ENCODE measurements at places on chromosomes 13 and 19. TPM values are rescaled to one million over a fixed set of nuclear protein-coding genes. Genes with fewer than 3 reads are reported as not detected.

The TGFBR3L gene
- total RNA-seq, result not detected

The CYSLTR2 gene
- total RNA-seq, result 0.28 TPM

The MARK4 gene
- total RNA-seq, result 39.9 TPM

The CABP5 gene
- not detected for total RNA-seq

The PBX4 gene
- not detected for total RNA-seq

The NXNL1 gene
- not detected for total RNA-seq

The ERCC1 gene
- total RNA-seq, result 41.8 TPM

The HSPH1 gene
- 34.3 TPM for total RNA-seq

GRCh38 chr13:75838366-75839005, 202.4 kb downstream of the LMO7 start:
- no peak for DNase-seq

GRCh38 chr13:95626768-95627167, 17.7 kb downstream of the DZIP1 start:
- no peak for DNase-seq

DNA sequence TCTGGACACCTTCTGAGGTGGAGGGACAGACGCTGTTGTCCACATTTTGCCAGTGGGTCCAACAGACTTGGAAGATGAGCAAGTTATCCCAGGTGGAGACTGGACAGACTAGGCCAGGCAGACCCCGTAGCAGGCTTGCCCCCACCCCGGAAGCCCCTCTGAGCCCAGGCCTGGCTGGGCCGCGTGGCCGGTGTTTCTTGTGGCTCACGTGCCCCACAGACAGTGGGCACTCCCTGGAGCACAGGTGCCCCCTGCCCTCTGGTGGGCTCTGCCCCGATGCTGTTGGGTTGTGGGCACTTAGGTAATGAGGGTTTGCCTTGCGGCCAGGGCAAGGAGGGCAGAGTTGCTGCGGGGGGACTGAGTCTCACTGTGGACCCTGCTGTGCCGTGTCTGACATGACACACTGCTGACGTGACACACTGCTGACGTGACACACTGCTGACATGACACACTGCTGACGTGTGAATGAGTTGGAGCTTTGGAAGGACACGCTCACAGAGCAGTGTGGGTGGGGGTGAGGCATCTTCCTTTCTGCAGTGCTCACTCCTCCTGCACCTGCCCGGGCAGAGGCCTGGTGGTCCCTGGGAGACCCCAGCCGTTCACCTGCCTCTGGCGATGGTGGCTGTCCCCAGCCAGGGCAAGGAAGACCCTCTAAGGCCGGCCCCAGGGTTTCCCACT, 25.1 kb downstream of the DOT1L start:
- no peak for DNase-seq

DNA sequence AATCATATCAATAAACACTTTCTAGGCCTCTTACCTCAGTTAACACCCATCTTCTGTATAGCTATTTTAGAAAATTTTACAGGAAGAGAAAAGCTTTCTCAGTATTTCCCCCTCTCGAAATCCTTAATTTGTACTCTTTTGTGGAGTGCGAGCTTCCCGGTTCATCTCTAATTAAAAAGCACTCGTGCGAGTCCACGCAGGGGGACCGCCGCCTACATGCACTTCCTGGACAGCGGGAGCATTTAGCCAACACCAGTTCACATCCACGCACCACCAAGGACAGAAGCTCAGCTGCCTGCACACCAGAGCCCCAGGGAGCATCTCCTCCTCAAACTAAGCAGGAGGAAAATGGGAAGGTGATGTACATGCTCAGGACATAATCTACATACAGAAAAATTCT, 60.0 kb downstream of the RASA3 start:
- peak; percentile 20 for DNase-seq

- DNase-seq, result peak; percentile 43
These were observed 141.9 kb downstream of the TEX29 start for GRCh38 chr13:111462221-111462764.

- DNase-seq, result no peak
These were observed 1.1 kb downstream of the COMP start for GRCh38 chr19:18789883-18790565.

DNA sequence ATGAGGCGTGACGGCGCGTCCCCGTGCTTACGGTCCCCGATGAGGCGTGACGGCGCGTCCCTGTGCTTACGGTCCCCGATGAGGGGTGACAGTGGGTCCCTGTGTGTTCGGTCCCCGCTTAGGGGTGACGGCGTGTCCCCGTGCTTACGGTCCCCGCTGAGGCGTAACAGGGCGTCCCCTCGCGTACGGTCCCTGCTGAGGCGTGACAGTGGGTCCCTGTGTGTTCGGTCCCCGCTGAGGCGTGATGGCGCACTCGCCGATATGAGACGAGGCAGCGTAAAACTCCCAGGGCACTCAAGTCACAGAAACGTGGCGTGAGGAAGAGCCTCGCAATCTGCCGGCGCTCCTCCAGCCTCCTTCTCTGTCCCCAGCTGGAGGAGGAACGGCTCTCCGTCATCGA, 20.9 kb downstream of the CFAP97D2 start:
- DNase-seq, result no peak

DNA sequence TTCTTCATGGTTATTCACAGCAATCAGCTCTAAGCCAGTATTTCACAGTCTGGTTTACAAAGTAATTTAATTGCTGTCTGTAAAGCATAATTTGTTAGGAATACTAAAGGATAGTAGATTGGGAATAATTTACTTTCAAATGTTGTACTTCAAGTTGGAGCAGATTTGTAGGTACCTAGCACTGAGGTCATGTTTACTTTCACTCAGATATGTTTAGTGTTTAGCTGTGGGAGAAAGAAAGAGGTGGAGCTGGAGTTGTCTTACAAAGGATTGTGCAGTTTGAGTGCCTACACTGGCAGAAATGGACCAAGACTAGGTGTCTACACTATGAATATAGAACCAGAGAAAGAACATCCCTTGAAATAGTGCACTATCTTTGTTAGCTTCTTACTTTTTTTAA, 464.6 kb downstream of the PCDH9 start:
- no peak for DNase-seq

- no peak for DNase-seq
These were observed 19.8 kb downstream of the MAST3 start for GRCh38 chr19:18117364-18117691.

GRCh38 chr19:10227026-10227971, 3.8 kb downstream of the S1PR2 start:
- DNase-seq, result peak; percentile 88

DNA sequence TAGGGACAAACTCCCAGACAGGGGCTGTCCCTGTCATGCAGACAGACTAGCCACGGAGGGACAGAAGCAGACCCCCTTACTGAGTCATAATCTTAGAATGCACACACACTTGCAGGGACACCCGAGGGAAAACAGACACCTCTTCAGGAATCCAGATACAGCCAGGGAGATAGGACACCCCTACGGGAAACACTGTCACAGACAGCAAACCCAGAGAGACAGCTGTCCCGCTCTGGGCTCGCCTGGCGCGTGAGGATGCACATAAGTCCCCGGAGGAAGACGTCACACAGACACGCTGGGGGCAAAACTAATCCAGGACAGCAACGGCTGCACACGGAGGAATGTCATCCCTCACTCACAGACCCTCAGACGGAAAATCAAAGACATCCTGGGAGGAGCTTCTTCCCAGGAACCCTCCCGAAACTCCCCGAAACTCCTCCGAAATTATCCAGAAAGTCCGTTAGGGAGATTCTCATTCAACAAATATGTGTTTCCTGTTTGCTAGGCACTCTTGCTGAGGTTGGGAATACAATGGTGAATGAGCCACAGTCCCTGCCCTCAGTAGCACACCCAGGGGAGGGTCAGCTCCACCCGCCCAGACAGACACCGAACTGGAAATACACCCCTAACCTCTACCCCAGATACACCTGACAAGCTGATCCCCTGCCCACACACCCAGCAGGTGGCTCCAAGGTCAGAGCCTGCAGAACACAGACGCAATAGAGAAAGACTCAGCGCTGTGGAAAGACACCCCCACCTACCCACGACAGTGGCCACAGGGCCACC, 15.2 kb upstream of the TOMM40 start:
- no peak for DNase-seq

- DNase-seq, result peak; percentile 87
These were observed 14.9 kb downstream of the ARID3A start for GRCh38 chr19:940591-941291.

DNA sequence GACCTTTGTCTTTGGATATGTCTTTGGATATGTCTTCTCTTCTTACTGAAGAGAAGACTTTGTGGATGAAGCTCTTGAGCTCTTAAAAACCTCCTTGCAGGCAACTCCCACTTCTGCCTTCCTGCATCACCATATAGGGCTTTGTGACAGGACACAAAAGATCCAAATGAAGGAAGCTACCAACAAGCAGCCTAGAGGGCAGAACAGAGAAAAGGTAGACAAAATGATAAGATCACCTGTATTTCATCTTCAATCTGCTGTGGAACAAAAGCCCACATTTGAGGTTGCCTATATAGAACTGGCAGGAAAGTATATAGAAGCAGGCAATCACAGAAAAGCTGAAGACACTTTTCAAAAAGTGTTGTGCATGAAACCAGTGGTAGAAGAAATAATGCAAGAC, 42.5 kb downstream of the N4BP2L1 start:
- no peak for DNase-seq
